ENCODE measurements at places on chromosomes 3 and 15.
A peak's percentile ranks its signal among the peaks of the same experiment; 100 is the strongest.

- no peak for DNase-seq
These were observed 23.8 kb upstream of the CORO2B start for GRCh38 chr15:68554721-68555678.

- peak; percentile 55 for DNase-seq
These were observed 928 bp downstream of the CEP97 start for GRCh38 chr3:101725194-101725889.

DNA sequence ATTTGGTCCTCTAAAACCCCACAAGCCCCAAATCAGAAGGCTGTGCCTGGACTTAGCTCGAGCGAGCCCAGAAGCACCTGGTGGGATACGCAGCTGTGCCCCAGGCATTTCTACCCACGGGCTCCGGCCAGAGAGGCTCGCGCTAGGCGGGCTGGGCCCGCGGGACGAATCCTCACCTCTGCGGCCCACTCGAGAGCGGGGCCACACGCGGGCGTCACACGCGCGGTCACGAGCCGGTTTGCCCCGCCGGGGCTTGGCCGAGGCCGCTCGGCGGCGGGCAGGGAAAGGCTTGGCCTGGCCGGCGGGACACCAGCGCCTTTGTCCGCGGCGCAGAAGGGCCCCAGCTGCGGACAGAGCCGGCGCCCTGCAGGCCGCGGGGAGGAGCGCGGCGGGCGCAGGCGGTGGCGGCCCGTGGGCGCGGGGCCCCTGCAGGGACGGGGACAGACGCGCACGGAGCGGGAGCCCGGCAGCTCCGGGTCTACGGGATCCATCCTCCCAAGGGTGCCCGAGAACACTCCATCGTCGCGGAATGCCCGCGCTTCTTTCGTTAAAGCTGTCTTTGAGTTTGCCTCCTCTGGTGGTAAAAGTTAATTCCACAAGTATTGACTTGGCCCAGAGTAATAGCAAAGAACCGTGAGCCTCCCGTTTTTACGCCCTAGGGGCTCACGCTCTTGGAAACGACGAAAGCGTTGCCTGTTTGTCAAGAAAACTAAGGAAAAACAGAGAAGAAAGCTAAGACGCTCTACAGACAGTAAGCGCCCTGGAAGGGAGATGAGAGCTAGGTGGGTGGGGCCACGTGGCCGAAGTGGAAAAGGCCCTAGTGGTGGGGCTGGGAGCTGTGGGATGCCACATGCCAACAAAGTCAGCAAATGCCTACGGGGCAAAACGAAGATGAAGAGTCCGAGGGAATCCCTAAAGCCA lies 26.4 kb downstream of the TYRO3 start:
- DNase-seq, result peak; percentile 26

DNA sequence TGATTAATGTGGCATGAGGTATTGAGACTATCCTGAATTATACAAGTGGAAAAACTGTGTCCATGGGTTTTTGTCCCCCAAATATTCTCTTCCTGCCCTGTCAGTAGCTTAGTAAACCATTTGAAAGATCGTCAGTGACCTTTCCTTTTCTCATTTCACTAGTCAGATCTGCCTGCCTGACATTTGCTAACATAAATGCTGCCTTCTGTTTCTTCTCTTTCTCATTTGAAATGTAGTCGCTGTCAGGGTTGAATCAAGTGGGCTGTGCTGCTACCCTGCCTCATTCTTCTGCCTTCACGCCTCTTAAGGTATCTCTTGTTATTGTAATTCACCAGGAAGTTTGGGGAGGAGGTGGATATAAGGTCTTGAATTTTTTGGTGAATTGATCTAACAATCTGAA lies 67.5 kb downstream of the LRCH3 start:
- no peak for DNase-seq

DNA sequence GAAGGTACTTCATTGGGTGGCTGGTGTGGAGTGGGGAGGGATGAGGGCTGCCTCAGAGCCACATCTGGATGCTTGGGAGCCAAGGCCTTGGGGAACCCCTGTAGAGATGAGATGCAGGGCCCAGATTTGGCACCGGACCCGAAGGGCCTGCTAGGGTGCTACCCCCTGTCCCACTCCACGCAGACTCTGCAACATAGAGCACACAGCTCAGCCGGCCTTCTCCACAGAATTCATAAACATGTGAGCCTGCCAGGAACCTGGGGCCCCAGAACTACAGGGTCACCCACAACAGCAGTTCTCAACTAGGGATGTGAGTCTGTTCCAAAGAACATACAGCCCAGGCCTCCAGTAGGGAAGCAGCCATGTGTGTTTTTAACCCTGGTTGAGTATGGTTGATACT lies 62.8 kb downstream of the LRIG1 start:
- DNase-seq, result no peak

DNA sequence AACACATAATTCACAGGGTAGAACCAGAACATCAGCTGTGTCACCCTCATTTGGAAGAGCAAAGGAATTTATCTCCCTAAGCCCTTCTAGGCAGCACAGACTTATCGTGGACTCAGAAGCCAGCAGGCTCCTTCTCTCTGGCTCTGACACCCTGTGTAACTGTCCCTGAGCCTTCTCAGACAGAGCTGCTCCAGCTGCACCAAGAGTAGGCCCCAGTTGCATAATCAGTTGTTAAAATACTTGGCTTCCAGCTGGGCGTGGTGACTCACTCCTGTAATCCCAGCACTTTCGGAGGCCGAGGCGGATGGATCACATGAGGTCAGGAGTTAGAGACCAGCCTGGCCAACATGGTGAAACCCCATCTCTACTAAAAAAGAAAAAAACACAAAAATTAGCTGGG lies 49.4 kb upstream of the ACVR2B start:
- DNase-seq, result no peak

DNA sequence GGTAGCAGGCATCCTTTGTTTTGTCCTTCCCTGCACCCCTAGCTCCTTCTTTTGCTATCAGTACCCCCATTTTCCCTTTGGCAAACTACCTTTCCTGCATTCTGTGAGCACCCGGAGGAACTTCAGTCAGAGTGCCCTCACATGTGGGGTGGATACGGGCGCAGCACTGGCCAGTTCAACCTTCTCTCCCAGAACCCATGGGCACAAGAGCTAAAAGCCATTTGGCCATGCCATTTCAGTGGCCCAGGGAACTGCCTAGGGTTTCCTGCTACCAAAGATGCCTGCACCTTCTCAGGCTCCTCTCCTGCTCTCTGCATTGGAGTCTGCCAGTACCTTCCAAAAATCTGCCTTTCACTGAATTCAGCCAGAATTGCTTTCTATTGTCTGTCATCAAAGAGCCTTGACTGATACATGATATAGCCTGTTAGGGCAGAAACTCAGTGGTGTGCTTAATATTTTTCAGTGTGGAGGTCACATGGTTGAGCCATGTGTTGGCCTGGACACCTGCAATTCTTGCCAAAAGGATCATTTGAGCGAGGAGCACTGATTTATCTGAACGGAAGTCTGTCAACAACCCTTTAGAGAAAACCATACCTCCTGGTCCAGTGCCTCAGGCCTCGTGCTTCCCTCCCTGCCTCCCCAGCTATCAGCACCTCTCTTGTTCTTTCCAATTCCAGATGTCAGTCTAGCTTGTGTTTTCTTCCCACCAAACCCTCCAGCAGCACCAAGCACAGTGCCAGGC lies 27.0 kb upstream of the HHATL start:
- no peak for DNase-seq

GRCh38 chr15:25418202-25418601 lies 20.6 kb downstream of the UBE3A start:
- DNase-seq, result no peak

DNA sequence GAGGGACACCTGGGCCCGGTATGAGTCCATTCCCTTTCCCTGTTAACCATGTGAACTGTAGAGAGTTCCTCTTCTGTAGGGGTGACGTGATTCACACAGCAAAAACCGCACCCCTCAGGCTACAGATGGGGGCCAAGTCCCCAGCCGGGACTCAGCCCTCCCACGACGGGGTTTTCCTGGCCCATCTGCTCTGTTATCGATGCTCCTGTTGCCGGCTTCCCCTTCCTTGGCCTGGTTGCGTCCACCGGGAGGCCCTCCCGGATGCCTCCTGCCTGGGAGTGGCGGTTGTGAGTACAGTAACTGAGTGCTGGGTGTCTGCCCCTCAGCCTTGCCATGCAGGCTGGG lies 817 bp upstream of the PLXNA1 start:
- no peak for DNase-seq

GRCh38 chr3:142027735-142028134 lies 121.6 kb downstream of the TFDP2 start:
- no peak for DNase-seq

- peak; percentile 57 for DNase-seq
These were observed 6.6 kb upstream of the KBTBD8 start for GRCh38 chr3:66991459-66991858.

GRCh38 chr15:33119865-33120264 lies 74.6 kb downstream of the FMN1 start:
- DNase-seq, result no peak

- no peak for DNase-seq
These were observed 68.6 kb downstream of the ABHD5 start for GRCh38 chr3:43759297-43759782.

- no peak for DNase-seq
These were observed 110.0 kb upstream of the CDIN1 start for GRCh38 chr15:36469311-36469966.

- DNase-seq, result no peak
These were observed 14.5 kb downstream of the MAN2A2 start for GRCh38 chr15:90917569-90917968.

- no peak for DNase-seq
These were observed 84.8 kb upstream of the LINGO1 start for GRCh38 chr15:77717333-77717990.

- DNase-seq, result no peak
These were observed 31.6 kb downstream of the TSC22D2 start for GRCh38 chr3:150439657-150440056.

GRCh38 chr3:109480014-109480413 lies 142.7 kb upstream of the DPPA4 start:
- DNase-seq, result no peak

- DNase-seq, result no peak
These were observed 171.0 kb downstream of the TPRG1 start for GRCh38 chr3:189342811-189343210.

- no peak for DNase-seq
These were observed 250.3 kb downstream of the PTPRG start for GRCh38 chr3:61811652-61812051.

DNA sequence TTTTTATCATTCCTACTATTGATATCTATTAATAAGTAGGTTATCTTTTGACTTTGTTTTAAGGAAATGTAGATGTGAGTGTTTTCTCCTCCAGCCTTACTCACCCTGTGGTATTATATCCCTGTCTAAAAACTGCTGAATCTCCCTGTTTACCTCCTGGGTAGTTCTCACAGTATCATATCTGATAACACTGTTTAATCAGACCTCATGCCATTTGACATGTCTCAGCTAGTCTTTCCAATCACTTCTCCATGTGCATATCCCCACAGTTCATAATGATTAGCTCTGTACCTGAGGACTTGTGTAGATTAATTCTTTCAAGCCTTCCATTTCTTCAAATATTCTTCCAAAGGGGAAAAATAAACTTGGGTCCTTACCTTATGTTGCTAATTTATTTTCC lies 30.7 kb downstream of the DUOX2 start:
- no peak for DNase-seq

GRCh38 chr3:42532229-42532628 lies 29.8 kb downstream of the VIPR1 start:
- no peak for DNase-seq

DNA sequence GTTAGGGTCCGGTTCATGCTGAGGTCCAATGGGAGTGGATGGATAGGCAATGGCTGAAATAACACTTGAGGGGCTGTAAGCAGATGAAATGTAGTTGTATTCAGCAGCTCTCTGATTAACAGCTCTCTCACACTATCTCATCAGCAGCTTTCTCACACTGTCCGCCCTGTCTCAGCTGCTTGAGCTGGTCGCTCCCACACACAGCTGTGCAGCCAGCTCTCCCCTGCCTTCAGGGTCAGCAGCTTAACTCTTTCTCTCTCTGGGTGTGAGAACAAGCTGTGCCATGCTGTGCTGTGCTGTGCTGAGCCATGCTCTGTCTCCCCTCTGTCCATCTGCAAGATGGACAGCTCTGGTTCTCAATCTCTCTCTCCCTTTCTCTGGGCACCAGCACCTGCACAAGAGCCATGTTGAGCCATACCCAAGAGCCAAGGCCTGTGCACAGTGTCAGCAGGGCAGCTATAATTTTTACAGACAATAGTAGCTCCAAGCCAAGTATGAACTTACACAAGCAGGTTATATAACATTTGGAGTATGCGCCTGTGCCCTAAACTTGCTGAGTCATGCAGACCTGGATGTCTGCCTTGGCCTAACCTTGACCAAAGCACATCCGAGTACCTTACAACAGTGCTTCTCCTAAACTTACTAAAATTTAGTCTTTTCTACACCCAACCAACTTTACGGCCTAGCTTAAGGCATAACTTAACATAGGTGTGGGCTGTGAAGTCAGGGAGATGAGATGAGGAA lies 291.3 kb upstream of the TRIM42 start:
- no peak for DNase-seq

- no peak for DNase-seq
These were observed 11.3 kb upstream of the KNL1 start for GRCh38 chr15:40582726-40583246.
